Right atrium auricular region (tissue), 2 donors: ENCODE measurements at places on chromosomes 3 and 15. TPM values are rescaled to one million over a fixed set of nuclear protein-coding genes. Genes with fewer than 3 reads are reported as not detected.

The PAQR9 gene
- total RNA-seq: 5.7 TPM

The TIGIT gene
- total RNA-seq: 0.67 TPM

The PCOLCE2 gene
- 79.1 TPM for total RNA-seq

The SLC38A3 gene
- 7.9 TPM for total RNA-seq

The SCAANT1 gene
- not detected for total RNA-seq

GRCh38 chr15:38307251-38307650 lies 54.6 kb downstream of the SPRED1 start:
- no peak overlapping the region for H3K4me3 ChIP-seq
- no peaks in the 10 kb centered on the region for H3K27me3 ChIP-seq
- no peaks in the 10 kb centered on the region for H3K36me3 ChIP-seq
- DNase-seq: no peak
- H3K27ac ChIP-seq: no peak overlapping the region
- no peaks in the 10 kb centered on the region for H3K4me1 ChIP-seq

DNA sequence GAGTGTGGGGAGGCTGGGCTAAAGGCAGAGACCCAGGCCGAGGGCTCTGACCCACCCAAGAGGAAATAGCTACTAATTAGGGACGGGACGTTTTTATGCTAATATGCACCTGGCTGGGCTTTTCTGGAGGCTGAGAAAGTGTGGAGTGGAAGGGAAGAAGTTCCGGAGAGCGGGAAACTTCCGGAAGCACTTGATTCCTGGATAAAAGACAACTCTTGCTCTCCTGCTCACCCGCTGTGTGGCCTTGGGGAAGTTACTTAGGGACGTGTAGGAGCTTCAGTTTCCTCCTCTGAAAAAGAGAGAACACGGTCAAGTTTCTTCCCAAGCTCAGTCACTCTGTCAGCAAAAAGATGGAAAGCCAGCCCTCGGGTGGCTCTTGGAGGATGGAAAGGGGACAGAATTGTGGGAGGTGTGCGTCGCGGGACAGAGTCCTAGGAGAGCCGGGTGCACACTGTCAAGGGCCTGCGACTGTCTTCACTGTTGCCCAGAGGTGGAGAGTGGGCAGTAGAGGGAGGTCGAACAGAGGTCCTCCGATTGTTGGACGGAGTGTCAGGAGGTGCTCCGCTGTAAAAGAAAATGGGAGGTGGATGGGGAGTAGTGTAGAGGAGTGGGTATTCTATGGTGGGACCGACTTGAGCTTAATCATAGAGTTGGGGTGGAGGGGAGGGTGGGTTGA lies 43.2 kb downstream of the EPHB3 start:
- H3K36me3 ChIP-seq: no peaks in the 10 kb centered on the region
- H3K27ac ChIP-seq: no peak overlapping the region
- peaks cover 41% of the 10 kb centered on the region for H3K4me1 ChIP-seq
- H3K27me3 ChIP-seq: no peaks in the 10 kb centered on the region

GRCh38 chr3:193016437-193016901 lies 98.8 kb upstream of the MB21D2 start:
- H3K27ac ChIP-seq: no peak overlapping the region
- H3K4me1 ChIP-seq: no peaks in the 10 kb centered on the region
- DNase-seq: no peak
- H3K27me3 ChIP-seq: no peaks in the 10 kb centered on the region
- H3K36me3 ChIP-seq: no peaks in the 10 kb centered on the region

- no peaks in the 10 kb centered on the region for H3K27me3 ChIP-seq
- no peaks in the 10 kb centered on the region for H3K4me1 ChIP-seq
- H3K36me3 ChIP-seq: no peaks in the 10 kb centered on the region
- no peak overlapping the region for H3K27ac ChIP-seq
- DNase-seq: no peak
Measured at GRCh38 chr3:108847187-108847586, 24.6 kb downstream of the TRAT1 start.

- no peak for DNase-seq
- H3K4me1 ChIP-seq: no peaks in the 10 kb centered on the region
- no peak overlapping the region for H3K4me3 ChIP-seq
- no peaks in the 10 kb centered on the region for H3K36me3 ChIP-seq
Measured at GRCh38 chr3:53078656-53079055, 32.8 kb upstream of the SFMBT1 start.

DNA sequence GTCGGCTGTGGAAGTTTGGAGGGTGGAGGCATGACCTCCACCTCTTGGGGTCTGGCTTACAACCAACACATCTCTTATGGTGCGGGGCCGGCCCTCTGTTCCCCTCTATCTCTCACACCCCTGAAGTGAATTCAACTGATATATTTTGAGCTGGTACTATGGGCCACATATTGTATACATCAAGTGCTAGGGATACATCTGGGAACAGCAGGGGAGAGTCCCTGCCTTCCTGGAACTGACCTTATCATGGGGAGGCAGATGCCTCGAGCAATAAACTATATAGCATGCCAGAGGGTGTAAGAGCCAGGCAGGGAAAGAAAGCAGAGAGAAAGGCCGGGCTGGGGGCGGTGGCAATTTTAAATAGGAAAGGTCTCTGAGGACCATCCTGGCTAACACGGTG lies 60.4 kb upstream of the TRPM1 start:
- H3K4me1 ChIP-seq: no peaks in the 10 kb centered on the region
- DNase-seq: peak; percentile 13
- H3K4me3 ChIP-seq: no peak overlapping the region
- no peaks in the 10 kb centered on the region for H3K36me3 ChIP-seq
- no peaks in the 10 kb centered on the region for H3K27me3 ChIP-seq

GRCh38 chr15:60945196-60945595 lies 283.9 kb downstream of the RORA start:
- no peaks in the 10 kb centered on the region for H3K27me3 ChIP-seq
- no peak overlapping the region for H3K27ac ChIP-seq
- peak; percentile 69 for DNase-seq
- no peaks in the 10 kb centered on the region for H3K36me3 ChIP-seq
- H3K4me3 ChIP-seq: no peak overlapping the region

- no peak for DNase-seq
- H3K4me1 ChIP-seq: no peaks in the 10 kb centered on the region
- no peaks in the 10 kb centered on the region for H3K27me3 ChIP-seq
- no peaks in the 10 kb centered on the region for H3K36me3 ChIP-seq
Measured at GRCh38 chr3:11435440-11436165, 163.4 kb downstream of the ATG7 start.

DNA sequence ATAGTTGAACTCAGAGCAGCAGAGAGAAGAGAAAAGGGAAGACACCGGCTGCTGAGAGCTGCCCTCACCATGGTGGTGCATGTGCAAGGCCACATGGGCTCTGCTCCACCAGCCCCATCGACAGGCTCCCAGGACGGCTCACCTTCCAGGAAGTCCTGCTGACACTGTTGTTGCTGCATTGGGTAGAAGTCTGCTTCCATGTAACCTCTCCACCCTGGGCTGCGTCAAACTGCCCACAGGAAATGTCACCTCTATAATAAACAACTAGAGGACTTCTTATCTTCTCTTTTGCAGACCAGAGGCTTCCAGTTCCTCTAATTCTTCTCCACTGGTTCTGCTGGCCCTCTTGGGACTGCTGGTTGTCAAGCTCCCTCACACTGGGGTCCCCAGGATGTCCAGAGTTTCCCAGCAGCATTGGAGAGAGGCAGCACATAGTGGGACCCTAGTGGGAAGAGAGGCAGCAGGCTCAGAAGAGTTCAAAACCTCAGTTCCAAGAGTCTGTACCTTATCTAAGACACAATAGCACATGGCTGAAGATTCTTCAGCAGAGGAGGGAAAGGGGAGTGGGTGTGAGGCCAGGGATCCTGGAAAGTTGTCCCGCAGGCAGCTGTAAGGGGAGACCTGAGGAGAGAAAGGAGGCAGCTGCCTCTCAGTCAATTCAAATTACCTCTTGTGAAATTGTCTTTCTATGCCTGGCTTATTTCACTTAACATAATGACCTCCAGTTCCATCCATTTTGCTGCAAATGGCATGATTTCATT lies 5.8 kb upstream of the CCR3 start:
- H3K27ac ChIP-seq: no peak overlapping the region
- no peak overlapping the region for H3K4me3 ChIP-seq
- H3K36me3 ChIP-seq: no peaks in the 10 kb centered on the region

DNA sequence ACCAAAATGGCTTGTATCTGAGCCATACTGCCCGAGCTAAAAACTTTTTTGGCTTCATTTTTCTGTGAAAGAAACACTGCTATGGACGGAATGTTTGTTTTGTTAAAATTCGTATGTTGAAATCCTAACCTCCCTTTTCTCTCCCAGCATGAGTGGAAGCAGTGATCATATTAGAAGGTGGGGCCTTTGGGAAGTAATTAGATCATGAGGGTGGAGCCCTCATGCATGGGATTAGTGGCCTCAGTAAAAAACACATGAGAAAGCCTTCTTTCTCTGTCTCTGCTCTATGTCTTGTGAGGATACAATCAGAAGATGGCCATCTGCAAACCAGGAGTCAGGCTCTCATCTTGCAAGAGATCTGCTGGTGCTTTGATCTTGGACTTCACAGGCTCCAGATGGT lies 7.4 kb upstream of the FNDC3B start:
- H3K4me3 ChIP-seq: no peak overlapping the region
- DNase-seq: no peak
- H3K4me1 ChIP-seq: no peaks in the 10 kb centered on the region
- H3K27me3 ChIP-seq: no peaks in the 10 kb centered on the region
